KG1 (cell line): ENCODE measurements at places on chromosomes 11 and 22.

- DNase-seq, result no peak
Measured at GRCh38 chr11:28133146-28133545, 25.0 kb downstream of the METTL15 start.

DNA sequence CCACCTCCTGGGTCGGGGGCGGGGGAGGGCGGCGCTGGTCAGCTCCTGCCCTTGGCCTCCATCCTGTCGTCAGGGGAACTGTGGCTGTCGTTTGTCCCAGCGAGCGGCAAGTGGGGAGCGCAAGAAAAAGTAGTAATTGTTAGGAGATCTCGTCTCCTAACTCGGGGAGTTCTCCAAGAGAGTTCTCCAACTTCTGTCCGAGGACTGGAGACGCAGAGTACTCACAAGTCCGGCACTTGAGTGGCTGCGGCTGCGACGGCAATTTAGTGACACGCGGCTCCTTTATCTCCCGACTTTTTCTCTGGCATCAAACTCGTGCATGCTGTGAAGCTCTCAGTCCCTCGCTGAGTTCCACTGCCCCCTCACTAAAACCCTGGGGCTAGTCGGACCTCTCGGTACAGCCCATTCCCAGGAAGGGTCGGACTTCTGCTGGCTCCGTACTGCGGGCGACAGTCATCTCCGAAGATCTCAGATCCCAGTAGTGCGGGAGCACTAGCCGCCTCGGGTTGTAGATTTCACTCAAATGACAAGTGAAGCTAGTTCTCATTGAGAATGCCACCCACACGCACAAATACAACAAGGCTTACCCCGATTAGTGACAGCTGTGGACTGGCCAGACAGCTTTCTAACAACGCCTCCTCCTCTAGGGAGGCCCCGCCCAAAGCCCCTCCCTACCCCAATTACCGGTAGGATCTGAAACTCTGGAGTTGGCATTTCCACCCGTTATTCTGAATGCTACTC, at the start of gene PGR:
PGR (minus strand) TSS at position 611 of the 741 bp plus-strand sequence. CDS start 743 bp downstream, outside the sequence.
- no peak for DNase-seq

DNA sequence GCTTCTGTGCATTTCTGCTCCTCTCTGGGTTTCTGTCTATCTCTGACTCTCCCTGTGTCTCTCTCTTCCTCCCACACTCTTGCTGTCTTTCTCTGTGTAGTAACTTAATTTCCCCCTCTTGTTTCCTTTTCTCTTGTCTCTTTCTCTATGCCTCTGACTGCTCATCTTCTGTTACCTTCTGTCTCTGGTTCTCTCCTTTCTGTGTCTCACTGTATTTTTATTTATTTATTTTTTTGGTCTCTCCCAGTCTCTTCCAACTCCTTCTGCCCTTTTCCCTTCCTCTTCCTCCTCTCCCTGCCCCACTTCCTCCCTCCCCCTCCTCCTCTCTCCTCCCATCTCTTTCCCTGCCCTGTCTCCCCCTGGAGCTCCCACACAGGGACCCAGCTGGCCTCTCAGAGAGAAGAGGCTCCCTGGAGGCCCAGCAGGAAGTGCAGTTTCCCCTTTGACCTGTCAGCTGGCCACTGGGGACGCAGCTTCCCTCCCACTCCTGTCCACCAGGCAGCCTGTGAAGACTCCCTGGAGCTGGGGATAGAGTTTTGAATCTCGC, 38.3 kb upstream of the MYH9 start:
- DNase-seq, result no peak

DNA sequence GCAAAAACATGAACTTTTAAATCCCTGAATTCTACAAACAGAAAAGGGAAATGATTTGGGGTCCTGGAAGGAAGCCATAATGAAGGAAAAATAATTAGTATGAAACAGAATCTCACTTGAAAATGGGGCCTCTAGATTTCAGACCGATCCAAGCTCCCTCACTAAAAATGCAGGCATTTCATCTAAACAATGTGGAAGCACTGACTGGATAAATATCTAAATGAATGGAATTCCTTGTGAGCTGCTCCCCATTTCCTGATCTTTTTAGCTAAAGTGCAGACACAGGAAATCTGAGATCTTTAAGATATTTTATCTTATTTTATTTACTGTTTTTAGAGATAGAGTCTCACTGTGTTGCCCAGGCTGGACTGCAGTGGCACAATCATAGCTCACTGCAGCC, 1255.8 kb downstream of the LRRC4C start:
- no peak for DNase-seq
